Stimulated activated CD8-positive, alpha-beta memory T cell treated with anti-CD3 and anti-CD28 coated beads, Interleukin-7, amount 100 ng/mL, for 1 hour (primary cell): ENCODE measurements at places on chromosomes 1 and 21.

- no peak for DNase-seq
These were observed 603.8 kb downstream of the PTPRC start for GRCh38 chr1:199242601-199243000.

- DNase-seq: no peak
These were observed 5.8 kb downstream of the LRRC47 start for GRCh38 chr1:3790500-3790923.

- no peak for DNase-seq
These were observed 509.7 kb downstream of the AJAP1 start for GRCh38 chr1:5164158-5164557.

DNA sequence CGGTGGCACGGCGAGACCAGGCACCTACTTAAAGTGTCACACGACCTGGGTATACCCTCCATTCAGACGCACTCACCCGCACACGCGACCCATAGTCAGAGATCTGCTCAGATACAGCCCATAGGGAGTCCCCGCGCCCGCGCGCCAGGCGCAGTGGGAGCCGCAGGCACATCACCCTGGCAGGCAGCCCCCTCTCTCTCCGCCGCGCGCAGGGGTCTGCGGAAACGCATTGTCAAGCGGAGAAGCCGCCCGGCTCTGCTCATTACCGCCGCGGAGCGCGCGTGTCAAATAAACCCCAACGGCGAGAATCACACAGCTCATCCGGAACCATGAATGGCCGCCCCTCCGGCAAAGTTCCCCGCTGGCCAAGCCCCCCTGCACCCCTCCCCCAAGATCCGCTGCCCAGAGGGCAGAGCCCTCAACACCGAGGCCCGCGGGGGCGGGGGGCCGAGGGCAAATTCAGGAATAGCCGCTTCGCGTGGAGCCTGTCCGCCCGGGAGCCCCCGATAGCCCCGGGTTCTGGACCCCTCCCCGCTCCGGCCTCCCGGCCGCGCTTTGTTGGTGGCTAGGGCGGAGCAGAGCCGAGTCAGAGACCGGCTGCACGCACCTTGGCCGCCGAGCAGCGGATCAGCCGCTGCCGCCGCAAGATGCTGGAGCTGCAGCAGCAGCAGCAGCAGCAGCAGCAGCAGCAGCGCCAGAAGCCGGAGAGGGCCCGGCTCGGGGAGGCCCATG, 522 bp downstream of the LRP8 start:
- no peak for DNase-seq

GRCh38 chr1:72341661-72342060, 59.3 kb upstream of the NEGR1 start:
- no peak for DNase-seq
